ENCODE measurements at places on chromosomes 4 and X. TPM values are rescaled to one million over a fixed set of nuclear protein-coding genes. Genes with fewer than 3 reads are reported as not detected.

DNA sequence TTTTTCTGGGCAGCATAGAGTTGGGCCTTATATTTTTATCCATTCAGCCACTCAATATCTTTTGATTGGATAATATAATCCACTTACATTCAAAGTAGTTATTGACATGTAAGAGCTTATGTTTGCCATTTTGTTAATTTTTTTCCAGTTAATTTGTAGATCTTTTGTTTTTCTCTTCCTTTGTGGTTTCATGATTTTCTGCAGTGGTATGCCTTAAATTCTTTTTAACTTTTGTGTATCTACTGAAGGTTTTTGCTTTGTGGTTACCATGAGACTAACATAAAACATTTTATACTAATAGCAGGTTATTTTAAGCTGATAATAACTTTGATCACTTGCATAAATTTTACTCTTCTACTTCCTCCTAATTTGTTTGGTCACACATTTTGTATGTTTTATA, 140.8 kb upstream of the GATB start:
- DNase-seq, result no peak

DNA sequence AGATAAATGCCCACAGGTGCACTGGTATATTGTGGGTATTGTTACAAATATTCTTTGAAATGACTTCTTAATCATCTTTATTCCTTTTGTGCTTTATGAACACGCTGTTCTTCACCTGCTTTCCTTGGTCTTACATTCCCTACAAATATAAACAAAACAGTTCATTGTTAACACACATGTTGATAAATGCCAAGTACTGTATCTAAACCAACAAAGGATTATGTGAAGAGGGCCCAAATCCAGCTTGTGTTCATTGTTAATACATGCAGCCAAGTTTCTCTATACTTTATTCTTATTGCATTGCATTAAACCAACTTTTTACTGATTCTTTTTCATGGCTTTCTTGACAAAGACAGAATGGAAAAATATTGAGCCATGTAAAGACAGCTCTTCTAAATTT, 42.8 kb downstream of the AREG start:
- no peak for DNase-seq

DNA sequence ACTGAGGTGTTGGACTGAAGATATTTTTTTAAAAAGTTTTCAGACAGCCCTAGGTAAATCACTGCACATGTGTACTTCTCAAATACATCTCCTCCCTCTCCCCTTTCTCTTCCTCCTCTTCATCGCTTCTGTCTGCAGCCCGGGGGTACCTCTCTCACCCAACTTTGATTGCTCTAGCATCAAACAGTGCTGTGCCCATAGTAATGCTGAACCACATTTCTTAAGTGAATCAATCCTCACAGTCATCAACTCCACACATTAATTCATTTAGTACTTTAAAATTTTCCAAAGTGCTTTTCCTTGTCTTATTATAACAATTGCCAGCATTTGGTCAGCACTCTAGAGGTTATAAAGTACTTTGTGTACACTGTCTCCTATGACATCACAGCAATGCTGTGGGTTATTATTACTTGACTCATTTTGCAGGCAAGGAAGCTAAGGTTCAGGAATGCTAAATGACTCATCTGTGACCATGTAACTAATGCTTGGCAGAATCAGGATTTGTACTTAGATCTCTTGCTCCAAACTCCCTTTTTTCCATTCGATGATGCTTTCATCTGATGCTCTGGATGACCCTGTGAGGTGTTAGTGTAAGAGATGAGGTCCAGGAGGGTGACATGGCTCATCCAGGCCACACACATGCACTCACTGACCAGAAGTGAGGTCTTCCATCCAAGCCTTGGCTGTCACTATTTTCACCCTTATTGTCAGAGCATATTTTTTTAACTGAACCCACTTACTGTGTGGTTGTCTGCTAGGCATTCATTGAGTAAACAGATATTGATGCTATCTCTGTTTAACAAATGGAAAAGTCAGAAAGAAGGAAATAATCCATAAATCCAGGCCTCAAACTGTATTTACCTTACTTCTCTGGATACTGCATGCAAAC, 58.8 kb downstream of the RHOH start:
- DNase-seq, result no peak

HEPH gene
- 55.7 TPM for total RNA-seq

DNA sequence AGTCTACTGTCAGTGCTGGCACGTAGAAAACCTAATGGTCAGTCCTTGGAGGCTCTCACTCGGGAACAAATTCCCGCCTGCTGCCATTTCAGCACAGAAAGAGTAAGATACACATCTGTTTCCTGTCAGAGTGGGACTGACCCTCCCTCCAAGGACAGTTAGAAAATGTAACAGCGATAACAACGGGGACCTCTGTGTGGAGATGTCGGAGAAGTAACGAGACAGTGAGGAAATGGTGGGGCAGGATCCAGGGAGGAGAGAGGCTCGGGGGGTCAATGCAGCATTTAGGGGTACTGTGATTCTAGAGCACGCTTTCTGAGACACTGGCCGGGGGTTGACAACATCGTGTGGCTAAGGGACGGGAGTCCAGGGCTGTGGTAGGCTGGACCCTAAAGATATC, 36.0 kb upstream of the SORCS2 start:
- peak; percentile 11 for DNase-seq

DNA sequence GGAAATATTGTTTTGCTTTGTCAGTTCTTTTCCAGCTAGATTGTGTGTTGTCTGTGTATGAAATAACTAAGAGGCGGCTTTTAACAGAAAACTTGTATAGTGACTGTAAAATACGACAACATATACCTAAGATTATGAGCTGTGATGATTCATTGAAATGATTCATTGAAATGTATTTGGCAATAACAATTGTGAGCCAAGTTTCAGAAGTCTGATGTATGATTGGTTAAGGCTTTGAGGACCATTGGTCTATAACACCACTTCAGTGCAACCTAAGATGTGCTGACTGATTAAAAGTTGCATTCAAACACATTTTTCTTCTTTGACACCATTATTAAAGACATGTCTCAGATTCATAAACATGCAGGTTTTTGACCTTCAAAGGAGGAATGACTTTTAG, 76.6 kb downstream of the PTPN13 start:
- DNase-seq, result no peak

DNA sequence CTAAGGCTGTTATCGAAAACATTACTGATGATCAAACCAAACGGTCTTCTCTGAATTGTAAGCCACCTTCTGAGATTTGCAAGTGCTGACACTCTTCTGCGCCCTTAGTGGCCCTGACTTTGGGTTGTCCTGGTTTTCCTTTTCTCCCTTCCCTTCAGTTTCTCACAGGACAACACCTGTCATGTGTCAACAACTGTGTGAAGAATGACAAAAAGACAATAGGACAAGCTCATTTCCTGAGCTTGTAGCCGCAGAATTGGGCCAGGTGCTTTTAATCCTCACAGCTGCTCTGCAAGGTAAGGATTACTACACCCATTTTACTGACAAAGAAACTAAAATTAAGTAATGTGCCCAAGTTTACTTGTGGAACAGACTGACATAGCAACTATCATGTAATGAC, 44.9 kb upstream of the TXK start:
- DNase-seq, result peak; percentile 33

DNA sequence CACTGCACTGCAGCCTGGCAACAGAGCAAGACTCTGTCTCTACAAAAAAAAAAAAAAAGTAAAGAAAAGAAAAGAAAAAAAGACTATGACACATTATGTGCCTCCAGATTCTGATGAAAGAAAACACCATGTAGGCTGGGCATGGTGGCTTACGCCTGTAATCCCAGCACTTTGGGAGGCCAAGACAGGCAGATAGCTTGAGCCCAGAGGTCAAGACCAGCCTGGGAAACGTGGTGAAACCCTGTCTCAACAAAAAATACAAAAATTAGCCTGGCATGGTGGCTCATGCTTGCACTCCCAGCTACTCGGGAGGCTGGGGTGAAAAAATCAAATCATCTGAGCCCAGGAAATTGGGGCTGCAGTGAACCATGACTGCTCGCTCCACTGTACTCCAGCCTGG, 19.4 kb downstream of the THOC2 start:
- no peak for DNase-seq

All from H9 (cell line).